ENCODE measurements at places on chromosomes 5 and 9.

DNA sequence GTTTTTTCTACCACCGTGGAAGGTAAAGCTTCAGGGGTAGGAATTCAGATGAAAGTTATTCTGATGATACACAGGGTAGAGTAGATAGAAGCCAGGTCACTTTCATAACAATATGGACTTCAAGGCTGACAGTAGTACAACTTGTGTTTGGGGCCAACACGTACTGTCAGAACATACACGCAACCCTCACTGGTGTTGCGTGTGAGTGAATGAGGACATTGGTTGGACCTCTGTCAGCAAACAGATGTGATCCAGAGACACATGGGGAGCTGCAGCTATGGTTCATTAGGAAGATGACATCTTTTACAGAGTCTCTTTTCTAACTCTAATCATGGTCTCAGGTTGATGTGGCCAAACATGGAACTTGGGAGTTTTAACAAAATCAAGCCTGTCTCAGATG lies 70.1 kb upstream of the MOCS2 start:
- DNase-seq, result no peak

GRCh38 chr5:106522296-106522695 lies 1148.4 kb downstream of the EFNA5 start:
- DNase-seq, result no peak

DNA sequence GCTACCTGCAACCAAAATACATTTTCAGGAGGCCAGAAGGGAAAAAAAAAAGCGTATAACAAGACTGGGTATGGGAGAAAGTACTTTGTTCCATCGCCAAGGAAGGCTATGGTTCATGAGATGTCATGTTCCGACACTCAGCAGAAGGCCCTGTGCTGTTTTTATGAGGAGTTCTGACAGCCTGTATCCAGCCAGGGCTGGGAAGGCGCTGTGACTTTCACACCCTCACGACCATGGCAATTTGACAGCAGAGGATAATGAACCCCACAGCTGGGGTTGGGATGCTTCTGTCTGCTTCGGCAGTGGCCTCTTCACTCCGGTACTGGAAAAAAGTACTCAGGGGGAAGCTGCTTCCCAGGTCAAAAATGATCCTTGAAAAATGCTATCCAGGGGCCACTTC lies 154.4 kb downstream of the PRELID2 start:
- no peak for DNase-seq

DNA sequence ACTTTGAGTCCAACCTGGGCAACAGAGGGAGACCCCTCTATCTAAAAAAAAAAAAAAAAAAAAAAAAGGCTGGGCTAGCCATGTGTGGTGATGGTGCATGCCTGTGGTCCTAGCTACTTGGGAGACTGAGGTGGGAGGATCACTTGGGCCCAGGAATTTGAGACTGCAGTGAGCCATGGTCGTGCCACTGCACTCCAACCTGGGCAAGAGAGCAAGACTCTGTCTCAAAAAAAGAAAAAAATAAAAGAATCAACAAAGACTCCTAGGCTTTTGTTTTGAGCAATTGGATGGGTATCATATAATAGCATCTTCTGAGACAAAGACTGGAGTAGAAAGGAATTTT lies 481.7 kb upstream of the PAPPA start:
- no peak for DNase-seq

- DNase-seq, result no peak
These were observed 168.6 kb downstream of the MACROH2A1 start for GRCh38 chr5:135230251-135230925.

DNA sequence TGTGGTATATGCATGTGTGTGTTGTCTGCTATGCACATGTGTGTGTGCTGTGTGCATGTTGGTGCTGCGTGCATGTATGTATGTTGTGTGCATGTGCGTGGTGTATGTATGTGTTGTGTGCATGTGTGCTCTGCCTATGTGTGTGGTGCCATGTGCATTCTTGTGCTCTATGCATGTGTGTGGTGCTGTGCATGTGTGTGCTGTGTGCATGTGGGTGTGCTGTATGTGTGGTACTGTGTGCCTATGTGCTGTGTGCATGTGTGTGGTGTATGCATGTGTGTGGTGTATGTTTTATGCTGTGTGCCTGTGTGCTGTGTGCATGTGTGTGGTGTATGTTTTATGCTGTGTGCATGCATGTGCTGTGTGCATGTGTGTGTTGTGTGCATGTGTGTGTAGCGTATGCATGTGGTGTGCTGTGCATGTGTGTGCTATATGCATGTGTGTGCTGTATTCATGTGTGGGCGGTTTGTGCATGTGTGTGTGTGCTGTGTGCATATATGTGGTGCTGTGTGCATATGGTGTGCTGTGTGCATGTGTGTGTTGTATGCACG lies 4.7 kb upstream of the RASGEF1C start:
- no peak for DNase-seq

Data from NCI-H2081 (cell line).